Activated CD8-positive, alpha-beta memory T cell treated with anti-CD3 and anti-CD28 coated beads for 36 hours (primary cell): ENCODE measurements at places on chromosomes 7 and 10. TPM values are rescaled to one million over a fixed set of nuclear protein-coding genes. Genes with fewer than 3 reads are reported as not detected.

The SCRN1 gene
- total RNA-seq, result 3.4 TPM

The C10orf105 gene
- total RNA-seq, result 0.17 TPM

The CCDC126 gene
- 5.6 TPM for total RNA-seq

The RSPH10B gene
- total RNA-seq, result 0.48 TPM

The TLX1 gene
- total RNA-seq, result not detected

The AMPH gene
- not detected for total RNA-seq

The BLNK gene
- total RNA-seq, result not detected

The TRIL gene
- total RNA-seq, result not detected

The ZNF736 gene
- total RNA-seq, result 22.6 TPM

The ANKRD1 gene
- not detected for total RNA-seq

The GPRIN2 gene
- total RNA-seq, result not detected

The KCNH2 gene
- 0.11 TPM for total RNA-seq

The PHKG1 gene
- total RNA-seq, result 1.6 TPM

The BMPER gene
- total RNA-seq, result not detected

The SYNPO2L gene
- total RNA-seq, result not detected

The OGDHL gene
- 0.46 TPM for total RNA-seq

The RNLS gene
- 4.3 TPM for total RNA-seq
